ENCODE measurements at places on chromosomes 7 and 10. TPM values are rescaled to one million over a fixed set of nuclear protein-coding genes. Genes with fewer than 3 reads are reported as not detected.
A peak's percentile ranks its signal among the peaks of the same experiment; 100 is the strongest.

GRCh38 chr7:142000244-142000643 is 4.6 kb downstream of the MGAM start:
- no peak overlapping the region for H3K27ac ChIP-seq
- no peaks in the 10 kb centered on the region for H3K27me3 ChIP-seq
- no peaks in the 10 kb centered on the region for H3K36me3 ChIP-seq
- no peak overlapping the region for H3K4me3 ChIP-seq
- no peaks in the 10 kb centered on the region for H3K4me1 ChIP-seq
- DNase-seq, result no peak

DNA sequence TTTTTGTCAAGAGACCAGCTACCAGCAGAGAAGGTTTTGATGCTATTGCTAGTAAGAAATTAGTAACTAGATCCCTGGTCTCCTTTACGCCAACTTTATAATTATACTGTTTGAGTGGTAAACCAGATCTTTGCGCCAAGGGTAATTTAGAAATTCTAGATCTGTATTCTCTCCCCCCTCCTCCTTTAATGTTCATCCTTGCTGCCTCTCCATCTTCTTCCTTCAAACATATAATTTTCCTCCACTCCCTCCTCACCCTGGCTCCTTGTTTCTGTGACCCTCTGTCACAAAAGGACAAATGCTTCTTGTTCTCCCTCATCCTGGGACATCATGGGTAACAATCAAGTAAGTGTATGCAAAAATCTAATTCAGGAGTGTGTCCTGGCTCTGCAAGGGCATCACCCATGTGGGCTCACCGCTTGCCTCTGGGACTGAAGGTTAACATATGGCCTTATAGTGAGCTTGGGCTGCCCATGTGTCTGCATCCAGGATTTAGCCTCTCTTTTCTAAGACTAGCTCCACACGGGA is 121.2 kb downstream of the BAMBI start:
- no peaks in the 10 kb centered on the region for H3K27me3 ChIP-seq
- H3K4me3 ChIP-seq, result no peak overlapping the region
- H3K27ac ChIP-seq, result no peak overlapping the region
- no peaks in the 10 kb centered on the region for H3K36me3 ChIP-seq

DNA sequence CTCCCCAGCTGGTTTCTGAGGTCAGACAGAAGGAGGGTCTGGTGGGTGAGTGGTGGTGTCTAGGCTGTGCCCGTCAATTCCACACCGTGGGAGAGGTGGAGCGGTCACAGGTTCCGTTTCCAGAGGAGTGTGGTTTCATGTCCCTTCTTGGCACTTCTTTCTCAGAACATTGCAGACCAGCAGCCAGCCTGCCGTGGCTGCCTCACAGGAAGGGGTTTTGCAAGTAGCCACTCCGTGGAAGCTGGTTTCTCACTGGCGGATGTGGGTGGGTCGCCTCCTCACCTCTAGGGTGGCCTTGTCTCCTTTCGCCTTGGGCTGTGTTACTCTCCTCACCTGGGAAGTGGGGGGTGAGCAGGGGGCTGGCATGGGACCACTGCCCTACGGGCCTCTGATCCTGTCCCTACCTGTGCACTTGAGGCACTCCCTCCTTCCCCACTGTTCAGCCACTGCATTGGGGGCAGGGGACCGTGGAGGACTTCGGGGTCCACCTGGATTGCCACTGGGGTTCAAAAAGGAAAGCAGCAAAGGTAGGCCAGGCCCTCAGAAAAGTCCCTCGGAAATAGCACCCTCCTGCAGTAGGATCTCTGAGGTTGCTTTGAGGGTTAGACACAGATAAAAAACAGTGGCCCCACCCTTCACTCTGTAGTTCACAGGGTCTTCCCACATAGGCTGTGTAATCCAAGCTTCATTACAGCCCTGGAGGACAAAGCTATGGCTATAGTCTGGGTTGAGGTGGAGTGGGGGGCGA is 33.9 kb downstream of the TSPAN14 start:
- no peak for DNase-seq
- no peaks in the 10 kb centered on the region for H3K27me3 ChIP-seq
- H3K27ac ChIP-seq, result no peak overlapping the region
- H3K4me1 ChIP-seq, result no peaks in the 10 kb centered on the region
- H3K36me3 ChIP-seq, result peaks cover 3% of the 10 kb centered on the region

DNA sequence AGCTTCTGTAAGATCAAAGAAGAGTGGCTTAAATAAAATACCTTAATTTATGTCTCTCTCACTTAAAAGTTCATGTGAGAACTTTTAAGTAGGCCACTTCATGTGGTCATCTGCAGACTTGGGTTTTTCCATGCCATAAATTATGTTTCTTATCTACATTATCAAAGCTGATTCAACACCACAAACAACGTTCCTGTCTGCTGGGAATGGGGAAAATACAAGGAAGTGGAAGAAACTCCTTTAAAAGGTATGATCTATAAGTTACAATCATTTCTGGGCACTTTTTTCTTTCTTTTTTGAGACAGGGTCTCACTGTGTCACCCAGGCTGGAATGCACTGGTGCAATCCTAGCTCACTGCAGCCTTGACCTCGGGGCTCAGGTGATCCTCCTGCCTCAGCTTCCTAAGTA is 16.9 kb upstream of the OTUD1 start:
- no peak overlapping the region for H3K27ac ChIP-seq
- no peaks in the 10 kb centered on the region for H3K4me1 ChIP-seq
- no peaks in the 10 kb centered on the region for H3K36me3 ChIP-seq
- DNase-seq, result peak; percentile 43
- H3K4me3 ChIP-seq, result no peak overlapping the region

- no peaks in the 10 kb centered on the region for H3K27me3 ChIP-seq
- no peaks in the 10 kb centered on the region for H3K4me1 ChIP-seq
- H3K36me3 ChIP-seq, result peaks cover 6% of the 10 kb centered on the region
- H3K27ac ChIP-seq, result no peak overlapping the region
Observed at GRCh38 chr7:16603633-16604032, 41.9 kb downstream of the ANKMY2 start.

- H3K36me3 ChIP-seq, result peaks cover 5% of the 10 kb centered on the region
- H3K4me1 ChIP-seq, result no peaks in the 10 kb centered on the region
- H3K27me3 ChIP-seq, result no peaks in the 10 kb centered on the region
- DNase-seq, result peak; percentile 28
Observed at GRCh38 chr10:73827346-73828089, 16.1 kb upstream of the NDST2 start.

GRCh38 chr10:13614530-13615332 is 28.0 kb downstream of the PRPF18 start:
- H3K27me3 ChIP-seq, result no peaks in the 10 kb centered on the region
- no peak overlapping the region for H3K4me3 ChIP-seq
- H3K36me3 ChIP-seq, result peaks cover 4% of the 10 kb centered on the region
- peak; percentile 61 for DNase-seq

DNA sequence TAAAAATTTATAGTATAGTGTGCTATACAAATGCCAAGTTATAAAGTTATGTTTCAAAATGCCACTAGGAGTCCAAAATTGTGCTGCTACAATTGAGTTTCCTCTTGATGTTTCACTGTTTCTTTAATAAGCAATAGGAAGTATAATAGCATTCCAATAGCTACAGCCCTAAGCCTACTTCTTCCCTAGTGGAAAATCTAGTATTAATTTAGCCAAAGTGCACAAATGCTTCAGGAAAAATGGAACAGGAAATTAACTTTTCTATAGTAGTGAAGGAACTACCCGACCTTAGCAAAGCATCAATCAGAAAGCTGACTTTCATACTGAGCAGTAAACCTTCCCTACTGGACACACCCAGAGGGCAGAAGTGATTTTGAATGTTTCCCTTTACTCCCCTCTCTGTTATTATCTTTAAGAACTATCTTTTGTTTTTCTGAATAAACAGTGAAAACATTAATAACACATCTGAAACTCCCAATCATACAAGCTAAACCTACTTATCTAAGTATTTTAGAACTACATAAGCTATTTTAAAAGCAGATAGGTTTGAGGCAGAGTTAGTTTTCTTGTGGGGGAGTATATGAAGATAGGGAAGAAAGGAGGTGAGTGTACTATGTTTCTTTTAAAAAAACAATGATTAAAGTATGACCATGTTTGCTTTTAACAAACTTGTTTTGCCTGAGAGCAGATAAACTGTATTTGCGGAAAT is 13.7 kb downstream of the CPED1 start:
- no peaks in the 10 kb centered on the region for H3K36me3 ChIP-seq
- DNase-seq, result peak; percentile 31
- no peaks in the 10 kb centered on the region for H3K27me3 ChIP-seq

DNA sequence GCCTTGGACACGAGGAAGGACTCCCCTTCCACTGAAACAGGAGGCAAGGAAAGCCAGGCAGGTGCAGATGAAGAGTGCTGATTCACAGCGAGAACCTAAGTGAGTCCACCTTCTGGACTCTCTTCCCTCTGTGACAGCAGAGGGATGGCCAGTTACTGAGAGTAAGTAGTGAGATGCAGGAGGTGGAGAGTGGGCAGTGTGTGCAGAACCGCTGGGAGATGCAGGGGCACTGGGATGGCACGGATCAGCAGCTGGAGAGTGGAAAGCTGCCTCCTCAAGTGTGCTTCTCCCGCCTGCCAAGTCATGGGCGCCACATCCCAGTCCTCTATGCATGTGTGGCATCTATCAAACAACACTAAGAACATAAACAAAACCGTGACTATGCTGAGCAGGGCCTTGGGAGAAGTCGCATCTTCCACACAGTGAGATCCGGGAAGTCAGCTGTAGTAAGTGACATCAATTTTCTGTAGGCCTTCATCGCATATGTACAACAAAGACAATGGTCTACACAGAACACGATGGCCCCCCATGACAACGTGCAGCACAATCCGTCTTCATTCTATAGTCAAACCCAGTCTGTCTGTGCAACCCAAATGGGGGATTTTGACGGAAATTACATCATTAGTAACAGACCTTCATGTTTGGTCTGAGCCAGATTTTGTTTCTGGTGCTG is 217.4 kb upstream of the KLF14 start:
- H3K27ac ChIP-seq, result peak overlapping the region; percentile 28
- H3K27me3 ChIP-seq, result no peaks in the 10 kb centered on the region
- H3K36me3 ChIP-seq, result peaks cover 3% of the 10 kb centered on the region
- no peak overlapping the region for H3K4me3 ChIP-seq
- H3K4me1 ChIP-seq, result peaks cover 8% of the 10 kb centered on the region

- H3K36me3 ChIP-seq, result no peaks in the 10 kb centered on the region
- no peak overlapping the region for H3K4me3 ChIP-seq
- H3K27me3 ChIP-seq, result no peaks in the 10 kb centered on the region
- no peak overlapping the region for H3K27ac ChIP-seq
- no peak for DNase-seq
- H3K4me1 ChIP-seq, result no peaks in the 10 kb centered on the region
Observed at GRCh38 chr10:27479016-27479415, 25.1 kb upstream of the RAB18 start.

DNA sequence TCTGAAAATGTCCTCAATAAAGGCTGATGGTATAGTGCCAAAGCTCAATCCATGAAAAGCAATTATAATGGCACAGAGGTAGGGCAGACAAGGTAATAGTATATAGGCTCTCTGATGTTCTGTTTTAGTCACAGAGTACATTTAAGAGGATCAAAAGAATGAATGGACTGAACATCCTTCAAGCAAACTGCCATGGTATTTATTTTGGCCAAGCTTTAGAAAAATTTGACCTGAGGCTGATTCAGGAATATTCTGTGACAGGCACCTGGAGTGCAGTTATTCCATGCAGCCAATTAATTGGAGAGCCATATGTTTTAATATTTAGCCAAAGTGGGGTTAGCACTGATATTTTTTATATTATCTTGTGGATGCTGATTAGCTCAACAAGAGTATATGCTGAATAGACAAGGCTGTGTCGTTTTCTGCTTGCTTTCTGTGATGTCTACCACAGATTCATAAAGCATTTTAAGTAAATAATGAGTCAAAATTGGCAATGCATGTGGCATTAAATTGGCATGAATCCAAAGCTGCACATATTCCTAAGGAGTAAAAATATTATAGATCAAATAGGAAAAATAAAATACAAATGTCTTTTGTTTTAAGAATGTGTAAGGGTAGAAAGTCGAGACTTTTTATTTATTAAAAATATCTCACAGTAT is 177.4 kb downstream of the PCLO start:
- no peak overlapping the region for H3K27ac ChIP-seq
- H3K4me1 ChIP-seq, result no peaks in the 10 kb centered on the region
- no peak for DNase-seq
- no peak overlapping the region for H3K4me3 ChIP-seq
- H3K36me3 ChIP-seq, result no peaks in the 10 kb centered on the region

GRCh38 chr10:133326745-133327650 is 9.7 kb downstream of the CALY start:
- H3K27me3 ChIP-seq, result peaks cover 20% of the 10 kb centered on the region

DNA sequence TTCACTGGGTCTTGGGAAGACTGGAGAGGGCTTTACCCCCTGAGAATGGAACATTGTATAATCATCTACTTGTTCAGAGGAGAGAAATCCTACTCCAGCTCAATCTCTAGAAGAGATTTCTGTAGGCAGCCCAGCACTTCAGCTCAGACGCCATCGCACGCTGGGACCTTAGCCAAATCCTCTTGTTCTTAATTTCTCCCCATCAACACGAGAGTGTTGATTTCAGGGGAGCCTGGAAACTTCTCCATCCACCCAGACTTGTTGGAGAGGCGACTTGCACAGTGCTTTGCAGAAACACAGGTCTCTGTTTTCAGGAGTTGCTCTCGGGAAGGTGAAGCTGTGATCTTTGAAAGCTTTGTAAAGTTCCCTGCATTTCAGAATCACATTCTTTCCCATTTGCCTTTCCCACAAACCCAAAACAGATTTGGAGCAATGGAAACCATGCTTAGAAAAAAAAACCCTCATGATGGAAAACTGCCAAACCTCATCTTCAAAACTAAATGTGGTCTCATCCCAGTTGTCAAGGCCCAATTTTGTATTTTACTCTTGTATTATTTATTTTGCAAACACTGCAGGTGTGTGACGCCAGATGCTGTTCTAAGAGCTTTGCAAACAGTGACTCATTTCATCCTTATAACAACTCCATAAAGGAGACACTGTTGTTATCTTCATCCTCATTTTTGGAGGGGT is 60.9 kb downstream of the CALML3 start:
- DNase-seq, result peak; percentile 61
- peaks cover 5% of the 10 kb centered on the region for H3K27me3 ChIP-seq
- no peak overlapping the region for H3K27ac ChIP-seq
- no peaks in the 10 kb centered on the region for H3K36me3 ChIP-seq

The FRMPD2 gene
- total RNA-seq, result not detected

The IGF2BP3 gene
- total RNA-seq, result 4.3 TPM

The CAV2 gene
- 60.1 TPM for total RNA-seq

The WDFY4 gene
- 0.66 TPM for total RNA-seq

The FGFR2 gene
- total RNA-seq, result 0.17 TPM

The TAS2R5 gene
- total RNA-seq, result 1.0 TPM

The TRIL gene
- total RNA-seq, result 0.17 TPM

Data from fibroblast of lung (primary cell).